ENCODE measurements at places on chromosomes 5 and 9. TPM values are rescaled to one million over a fixed set of nuclear protein-coding genes. Genes with fewer than 3 reads are reported as not detected.

Gene PLPP1
- total RNA-seq: 66.0 TPM

Gene ZDHHC11
- total RNA-seq: 3.3 TPM

Gene SLC6A7
- not detected for total RNA-seq

Gene FRMD3
- 0.26 TPM for total RNA-seq

Gene IL4
- not detected for total RNA-seq

Gene LRRC26
- not detected for total RNA-seq

Gene EDIL3
- total RNA-seq: 44.8 TPM

Gene FSD1L
- 4.6 TPM for total RNA-seq

Gene EQTN
- not detected for total RNA-seq

Gene C1QTNF3
- 1.1 TPM for total RNA-seq

Gene ENHO
- 0.26 TPM for total RNA-seq

Gene FGD3
- total RNA-seq: not detected

Gene PTGDS
- total RNA-seq: 6.0 TPM

Gene DRD1
- not detected for total RNA-seq

Gene DIPK1B
- 1.1 TPM for total RNA-seq

Gene OCLN
- total RNA-seq: 0.26 TPM

Gene PTPDC1
- total RNA-seq: 5.8 TPM

Gene DAB2IP
- 4.4 TPM for total RNA-seq

Gene JMY
- total RNA-seq: 10.9 TPM

Data from bronchial smooth muscle cell (primary cell).